ENCODE measurements at places on chromosomes 1 and 21. TPM values are rescaled to one million over a fixed set of nuclear protein-coding genes. Genes with fewer than 3 reads are reported as not detected.

Gene KCNE2
- not detected for total RNA-seq

Gene AGL
- 12.8 TPM for total RNA-seq

Gene GBP6
- total RNA-seq = 0.36 TPM

Gene LINGO4
- total RNA-seq = not detected

Gene GPR161
- total RNA-seq = 0.36 TPM

Gene CCDC30
- 2.2 TPM for total RNA-seq

Gene IVL
- total RNA-seq = not detected

Gene SPOCD1
- total RNA-seq = not detected

Gene OR2G6
- total RNA-seq = not detected

Gene VANGL1
- 16.8 TPM for total RNA-seq

Gene C1orf87
- total RNA-seq = not detected

Gene NLRP3
- 0.18 TPM for total RNA-seq

Gene OR2AK2
- total RNA-seq = not detected

Gene CELA2B
- total RNA-seq = not detected

Gene PI4KB
- 67.4 TPM for total RNA-seq

Measured in T-helper 2 cell treated with Interferon-gamma antibody and Interleukin-4, amounts not matched to agents 100 ng/mL and 5 ng/mL, for 36 hours (primary cell).